ENCODE measurements at places on chromosomes 5 and 9.

- DNase-seq: no peak
Observed at GRCh38 chr9:112624711-112625707, 92.9 kb downstream of the INIP start.

DNA sequence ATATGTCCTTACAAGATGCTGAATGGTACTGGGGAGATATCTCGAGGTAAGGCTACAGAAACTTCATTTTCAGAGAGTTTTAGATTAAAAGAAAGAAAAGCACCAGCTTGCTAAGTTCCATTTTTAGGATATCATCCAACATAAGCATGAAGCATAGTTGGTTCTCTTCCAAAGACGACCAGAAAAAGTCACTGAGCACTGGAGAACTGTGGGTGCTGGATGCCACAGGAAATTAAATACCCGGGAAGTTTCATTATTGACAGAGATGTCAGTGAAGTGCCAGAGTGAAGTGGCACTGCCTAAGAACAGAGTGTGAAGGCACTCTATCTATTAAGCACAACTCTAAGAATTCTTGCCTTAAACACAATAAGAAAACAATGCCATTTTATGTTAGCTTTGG lies 76.8 kb downstream of the PIK3R1 start:
- no peak for DNase-seq

GRCh38 chr9:5361326-5362010 lies 21.8 kb upstream of the RLN1 start:
- no peak for DNase-seq

GRCh38 chr5:102711525-102712385 lies 43.4 kb upstream of the PAM start:
- DNase-seq: no peak

GRCh38 chr9:95147452-95148207 lies 169.9 kb downstream of the FANCC start:
- no peak for DNase-seq
